Skeletal muscle cell (primary cell): ENCODE measurements at places on chromosomes 11 and 22.
A peak's percentile ranks its signal among the peaks of the same experiment; 100 is the strongest.

GRCh38 chr11:44842220-44842619 is 108.5 kb downstream of the TP53I11 start:
- DNase-seq, result peak; percentile 56

- DNase-seq, result no peak
Observed at GRCh38 chr11:127049486-127049885, 48.9 kb upstream of the KIRREL3 start.

DNA sequence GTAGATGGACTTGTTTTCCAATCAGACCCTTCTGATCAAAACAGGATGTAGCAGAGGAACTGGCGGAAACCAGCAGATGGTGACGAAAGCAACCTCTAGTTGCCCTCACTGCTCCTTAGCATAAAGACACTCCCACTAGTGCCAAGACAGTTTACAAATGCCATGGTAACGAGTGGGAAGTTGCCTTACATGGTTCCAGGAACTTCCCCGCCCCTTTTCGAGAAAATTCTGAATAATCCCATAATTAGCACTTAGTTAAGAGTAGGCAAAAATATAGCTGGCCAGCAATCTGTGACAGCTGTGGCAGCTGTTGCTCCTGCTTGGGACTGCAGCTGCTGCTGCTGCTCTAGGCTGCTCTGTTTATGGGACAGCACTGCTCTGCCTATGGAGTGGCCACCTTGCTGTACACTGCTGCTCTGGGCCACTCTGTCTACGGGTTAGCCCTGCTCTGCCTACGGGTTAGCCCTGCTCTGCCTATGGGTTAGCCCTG is 33.4 kb upstream of the SORL1 start:
- no peak for DNase-seq

DNA sequence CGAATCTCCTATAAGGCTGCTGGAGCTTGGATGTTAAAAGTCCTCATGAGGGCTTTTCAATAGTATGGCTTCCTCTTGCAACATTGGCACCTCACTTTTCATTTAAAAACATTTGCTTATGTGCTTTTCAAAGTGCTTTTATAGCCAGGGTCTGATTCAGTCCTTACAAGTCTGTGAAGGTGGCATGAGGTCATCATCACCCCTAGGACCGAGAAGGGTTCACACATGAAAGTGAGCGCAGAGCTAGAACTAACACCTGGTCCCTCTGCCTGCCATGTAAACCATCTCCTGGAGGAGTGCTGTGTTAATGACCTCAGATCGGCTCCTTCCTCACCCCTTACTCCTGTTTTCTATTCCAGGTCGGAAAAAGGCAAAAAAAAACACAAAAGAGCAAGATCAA is 12.2 kb upstream of the LMO2 start:
- no peak for DNase-seq

- no peak for DNase-seq
Observed at GRCh38 chr11:6895010-6895409, 2.7 kb upstream of the OR2D2 start.

DNA sequence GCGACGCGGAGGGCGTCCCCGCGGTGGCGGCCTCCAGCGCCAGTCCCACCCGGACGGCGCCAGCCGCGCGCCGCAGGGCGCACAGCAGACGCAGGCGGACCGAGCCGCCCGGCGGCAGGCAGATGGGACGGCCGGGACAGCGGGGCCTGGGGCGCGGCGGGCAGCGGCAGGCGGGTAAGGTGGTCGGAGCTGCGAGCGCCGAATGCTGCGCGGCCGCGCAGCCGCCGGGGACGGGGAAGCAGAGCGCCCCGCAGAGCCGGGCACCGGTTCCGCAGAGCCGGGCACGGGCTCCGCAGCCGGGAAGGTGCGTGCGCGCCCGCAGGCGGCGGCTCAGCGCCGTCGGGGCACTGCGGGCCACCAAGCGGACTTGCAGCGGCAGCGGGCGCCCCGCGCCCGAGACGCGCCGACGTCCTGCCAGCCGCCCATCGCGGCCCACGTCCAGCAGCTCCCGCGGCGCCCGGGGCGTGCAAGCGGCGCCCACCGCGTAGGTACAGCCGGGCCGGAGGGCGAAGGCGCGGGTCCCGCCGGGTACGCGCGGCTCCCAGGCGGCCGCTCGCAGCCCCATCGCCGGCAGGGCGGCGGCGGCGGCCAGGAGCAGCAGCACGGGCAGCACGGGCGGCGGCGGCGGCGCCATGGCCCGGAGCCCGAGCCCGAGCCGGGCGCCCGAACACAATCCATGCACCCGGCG is 739 bp downstream of the CELSR1 start:
- DNase-seq, result no peak

GRCh38 chr11:134978388-134979088 is 566.5 kb upstream of the B3GAT1 start:
- no peak for DNase-seq

DNA sequence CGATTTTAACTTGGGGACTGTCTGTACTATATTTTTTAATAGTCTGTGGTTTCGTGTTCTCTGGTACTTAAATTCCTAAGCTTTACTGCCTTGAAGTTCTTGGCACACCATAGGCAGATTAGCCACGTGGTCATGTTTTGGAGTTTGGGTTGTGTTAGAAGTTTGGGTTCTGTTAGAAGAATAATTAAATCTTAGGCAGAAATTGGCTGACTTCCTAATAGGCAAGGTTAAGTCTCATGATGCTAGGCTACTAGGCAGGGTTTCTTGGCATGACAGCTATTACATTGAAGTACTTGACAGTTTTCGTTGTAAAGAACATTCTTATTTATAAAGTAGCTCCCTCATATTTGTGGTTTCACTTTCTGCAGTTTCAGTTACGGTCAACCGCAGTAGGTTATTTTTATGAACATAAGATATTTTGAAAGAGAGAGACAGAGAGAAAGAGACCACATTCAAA is 30.0 kb upstream of the MMP7 start:
- peak; percentile 71 for DNase-seq

- DNase-seq, result no peak
Observed at GRCh38 chr22:33467620-33468095, 409.5 kb upstream of the SYN3 start.

- DNase-seq, result peak; percentile 7
Observed at GRCh38 chr11:119472186-119472855, 49.3 kb upstream of the THY1 start.

GRCh38 chr11:12274558-12275197 is 102.7 kb upstream of the PARVA start:
- peak; percentile 38 for DNase-seq
